ENCODE measurements at places on chromosomes 5 and 9. TPM values are rescaled to one million over a fixed set of nuclear protein-coding genes. Genes with fewer than 3 reads are reported as not detected.

GRCh38 chr5:53406630-53407316 is 73.7 kb upstream of the FST start:
- H3K36me3 ChIP-seq: no peaks in the 10 kb centered on the region
- H3K27me3 ChIP-seq: no peaks in the 10 kb centered on the region
- DNase-seq: no peak

The FLT4 gene
- 1.7 TPM for total RNA-seq

DNA sequence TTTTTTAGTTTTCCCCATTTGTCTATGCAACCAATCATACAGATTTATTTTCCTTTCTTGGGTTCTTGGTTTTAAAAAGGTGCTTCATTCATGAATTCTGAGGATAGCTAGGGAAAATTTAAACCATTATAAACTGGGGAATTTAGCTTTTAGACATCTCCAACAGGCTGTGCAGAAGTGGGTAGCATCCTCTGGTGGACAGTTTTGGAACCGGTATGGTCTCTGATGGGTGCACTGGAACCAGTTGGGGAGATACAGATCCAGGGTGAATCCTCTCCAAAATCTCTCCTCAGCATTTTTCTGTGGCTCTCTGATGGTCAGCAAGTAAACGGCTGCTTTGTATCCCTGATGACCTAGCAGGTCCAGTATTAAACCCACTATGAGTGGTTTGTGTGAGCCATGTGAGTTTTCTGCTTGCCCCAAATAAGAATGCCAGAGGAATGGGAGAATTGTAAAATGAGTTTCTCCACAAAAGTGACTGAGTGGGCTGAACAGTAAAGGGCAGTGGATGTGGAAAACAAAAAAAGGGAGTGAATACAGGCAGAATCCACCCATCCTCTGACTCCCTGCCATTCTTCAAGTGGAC is 9.1 kb upstream of the DNAJC25 start:
- H3K4me1 ChIP-seq: no peaks in the 10 kb centered on the region
- H3K4me3 ChIP-seq: no peak overlapping the region
- no peaks in the 10 kb centered on the region for H3K36me3 ChIP-seq
- peaks cover 9% of the 10 kb centered on the region for H3K27me3 ChIP-seq

DNA sequence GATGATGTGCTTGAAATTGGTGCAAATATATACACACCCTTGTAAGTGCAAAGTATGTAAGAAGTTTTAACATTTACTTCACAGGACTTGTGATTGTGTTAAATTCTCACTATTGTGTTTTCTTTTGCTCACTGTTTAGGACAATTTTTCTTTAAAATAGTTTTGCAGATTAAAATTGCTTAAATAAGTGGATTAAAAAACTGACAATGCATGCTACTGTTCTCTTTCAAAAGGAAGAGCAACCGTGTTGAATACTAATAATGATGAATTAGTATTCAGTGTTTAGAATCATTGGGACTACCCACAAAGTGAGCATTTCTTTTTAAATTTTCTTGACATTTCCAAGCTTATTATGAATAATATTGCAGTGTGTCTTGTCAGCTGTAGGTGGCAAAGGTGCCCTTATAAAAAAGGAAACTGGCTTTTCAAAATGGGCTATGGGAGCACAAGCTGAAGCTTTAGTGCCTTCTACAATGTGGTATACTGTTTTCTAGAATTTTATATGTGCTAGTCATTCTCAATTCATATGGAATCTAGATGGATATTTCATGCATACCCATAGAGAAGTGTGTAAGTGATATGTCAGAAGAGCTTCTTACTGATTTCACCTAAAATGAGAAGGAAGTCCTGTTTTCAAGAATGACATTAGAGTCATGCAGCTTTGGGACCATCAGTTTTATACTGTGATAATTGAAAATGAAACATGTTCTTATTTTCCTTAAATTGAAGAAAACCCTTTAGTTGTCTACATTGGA is 35.4 kb downstream of the SREK1 start:
- DNase-seq: no peak
- no peak overlapping the region for H3K4me3 ChIP-seq
- peaks cover 6% of the 10 kb centered on the region for H3K4me1 ChIP-seq
- no peaks in the 10 kb centered on the region for H3K27me3 ChIP-seq
- H3K27ac ChIP-seq: no peak overlapping the region

The CDKN2B-AS1 gene
- 1.0 TPM for total RNA-seq

- no peaks in the 10 kb centered on the region for H3K36me3 ChIP-seq
- H3K27ac ChIP-seq: no peak overlapping the region
- no peak for DNase-seq
- peak overlapping the region; percentile 68 for H3K4me3 ChIP-seq
- H3K4me1 ChIP-seq: peaks cover 12% of the 10 kb centered on the region
These were observed 71.2 kb downstream of the C9orf50 start for GRCh38 chr9:129549684-129550083.

GRCh38 chr9:96758845-96759673 is 18.8 kb downstream of the ZNF510 start:
- peak overlapping the region; percentile 81 for H3K27ac ChIP-seq
- H3K27me3 ChIP-seq: no peaks in the 10 kb centered on the region
- H3K4me3 ChIP-seq: no peak overlapping the region
- DNase-seq: no peak

DNA sequence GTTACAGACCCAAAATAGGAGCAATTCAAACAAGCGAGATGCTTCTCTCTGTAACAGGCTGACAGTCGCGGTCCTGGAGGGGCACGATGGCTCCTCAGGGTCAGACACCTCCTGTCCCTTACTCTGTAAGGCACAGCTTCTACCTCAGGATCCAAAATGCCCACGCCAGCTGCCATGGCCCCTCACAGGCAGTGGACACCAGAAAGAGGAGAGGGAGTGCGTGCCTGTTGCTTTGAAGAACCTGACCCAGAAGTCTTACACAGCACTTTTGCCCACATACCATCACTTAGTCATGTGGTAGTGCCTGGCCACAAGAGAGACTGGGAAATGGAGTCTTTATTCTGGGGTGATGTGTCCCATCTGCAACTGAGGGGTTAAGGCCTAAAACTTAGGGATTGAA is 11.6 kb upstream of the ABL1 start:
- no peak overlapping the region for H3K4me3 ChIP-seq
- peaks cover 3% of the 10 kb centered on the region for H3K36me3 ChIP-seq
- H3K27me3 ChIP-seq: no peaks in the 10 kb centered on the region

The IRX2 gene
- total RNA-seq: not detected

DNA sequence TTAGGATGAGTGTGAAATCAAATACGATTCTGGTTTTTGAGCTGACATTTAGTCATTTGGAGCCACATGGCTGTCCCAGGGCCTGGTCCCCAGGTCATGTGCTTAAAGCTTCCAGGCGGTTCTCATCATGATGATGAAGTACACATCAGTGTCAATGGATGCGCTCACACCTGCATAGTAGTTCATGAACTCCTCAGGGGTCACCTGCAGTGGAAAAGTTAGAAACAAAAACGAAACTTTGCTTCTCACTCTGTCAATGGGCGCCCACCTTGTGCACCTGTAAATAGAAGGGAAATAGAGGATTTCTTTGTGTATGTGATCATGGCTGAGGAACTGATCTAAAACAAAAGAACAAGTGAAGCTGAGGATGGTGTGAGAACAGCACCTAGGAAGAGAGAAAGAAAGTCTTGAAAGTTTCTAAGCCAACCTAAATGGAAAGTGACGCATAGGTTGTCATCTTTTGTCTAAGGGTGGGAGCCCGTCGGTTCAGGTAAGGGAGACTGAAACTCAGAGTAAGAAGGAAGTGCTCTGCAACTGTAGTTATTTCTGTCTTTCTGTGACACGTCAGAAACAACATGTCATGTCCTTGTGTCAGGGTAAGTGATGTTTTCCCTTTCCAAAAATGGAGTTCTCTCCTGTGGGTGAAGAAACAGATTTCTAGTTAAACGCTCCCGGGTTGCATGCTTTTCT is 33.8 kb downstream of the CAPSL start:
- H3K27ac ChIP-seq: peak overlapping the region; percentile 95
- H3K27me3 ChIP-seq: no peaks in the 10 kb centered on the region
- peak; percentile 67 for DNase-seq
- peaks cover 97% of the 10 kb centered on the region for H3K4me1 ChIP-seq
- no peaks in the 10 kb centered on the region for H3K36me3 ChIP-seq

The BNC2 gene
- 0.32 TPM for total RNA-seq

The PARP8 gene
- total RNA-seq: 53.3 TPM

The CCDC192 gene
- 0.25 TPM for total RNA-seq

- no peak for DNase-seq
- H3K4me3 ChIP-seq: peak overlapping the region; percentile 58
- H3K4me1 ChIP-seq: peaks cover 11% of the 10 kb centered on the region
- H3K27ac ChIP-seq: no peak overlapping the region
- no peaks in the 10 kb centered on the region for H3K36me3 ChIP-seq
These were observed 114.9 kb upstream of the ADAMTS16 start for GRCh38 chr5:5025098-5025773.

DNA sequence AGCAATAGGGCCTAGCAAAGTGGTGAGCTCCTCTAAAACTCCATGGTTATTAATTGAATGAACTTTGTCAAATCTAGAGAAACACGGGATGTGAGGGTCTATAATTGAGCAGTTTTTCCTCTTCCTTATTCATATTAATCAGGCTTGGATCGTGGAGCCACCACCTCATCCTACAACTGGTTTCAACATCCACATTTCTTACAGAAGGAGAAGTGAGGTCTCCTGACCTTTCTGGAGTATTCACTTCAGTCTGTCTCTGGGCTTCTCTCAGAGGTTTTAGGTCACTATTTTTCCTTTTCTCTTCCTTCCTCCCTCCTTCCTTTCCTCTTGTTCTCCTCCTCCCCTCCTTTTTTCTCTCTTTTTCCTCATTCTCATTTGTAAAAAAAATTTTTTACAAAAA is 177.3 kb upstream of the ACTBL2 start:
- H3K36me3 ChIP-seq: no peaks in the 10 kb centered on the region
- no peaks in the 10 kb centered on the region for H3K27me3 ChIP-seq
- H3K4me1 ChIP-seq: no peaks in the 10 kb centered on the region
- H3K27ac ChIP-seq: no peak overlapping the region

GRCh38 chr5:79853676-79854418 is 137.2 kb downstream of the MTX3 start:
- no peak overlapping the region for H3K4me3 ChIP-seq
- peaks cover 13% of the 10 kb centered on the region for H3K4me1 ChIP-seq
- H3K27ac ChIP-seq: no peak overlapping the region
- no peaks in the 10 kb centered on the region for H3K36me3 ChIP-seq
- peaks cover 7% of the 10 kb centered on the region for H3K27me3 ChIP-seq

GRCh38 chr5:35974570-35974969 is 16.6 kb downstream of the UGT3A1 start:
- H3K27ac ChIP-seq: no peak overlapping the region
- no peaks in the 10 kb centered on the region for H3K4me1 ChIP-seq
- no peak overlapping the region for H3K4me3 ChIP-seq
- H3K27me3 ChIP-seq: peaks cover 5% of the 10 kb centered on the region
- DNase-seq: no peak

DNA sequence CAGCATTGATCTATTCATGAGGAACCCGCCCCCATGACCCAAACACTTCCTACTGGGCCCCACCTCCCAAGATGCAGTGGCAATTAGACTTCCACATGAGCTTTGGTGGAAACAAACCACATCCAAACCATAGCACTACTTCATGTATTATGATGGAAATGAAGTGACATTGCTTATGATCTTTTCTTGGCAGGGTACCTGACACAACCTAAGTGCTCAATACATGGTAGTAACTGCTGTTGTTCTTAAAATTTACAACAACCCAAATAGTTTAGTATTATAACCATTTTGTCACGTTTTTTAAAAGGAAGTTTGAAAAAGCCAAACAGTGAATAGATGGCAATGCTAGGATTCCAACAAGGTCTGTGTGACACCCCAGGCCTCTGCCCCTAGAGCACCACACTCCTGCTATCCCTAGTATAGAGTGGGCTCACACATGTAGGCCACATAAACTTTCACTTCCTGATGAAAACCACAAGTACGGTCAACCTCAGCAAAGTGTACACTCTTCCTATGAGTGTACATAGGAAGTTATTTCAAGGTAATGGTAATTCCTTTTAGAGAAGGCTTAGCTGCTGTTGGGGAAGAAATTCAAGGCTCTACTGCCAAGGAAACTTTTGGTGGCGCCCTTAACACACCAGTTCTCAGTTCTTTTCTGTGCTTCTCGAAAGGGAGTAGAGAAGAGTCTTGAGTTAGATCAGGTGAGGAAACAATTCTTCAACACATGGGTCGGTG is 97.6 kb downstream of the ARSB start:
- H3K27ac ChIP-seq: no peak overlapping the region
- peak; percentile 32 for DNase-seq
- no peaks in the 10 kb centered on the region for H3K27me3 ChIP-seq
- H3K4me1 ChIP-seq: peaks cover 9% of the 10 kb centered on the region
- no peak overlapping the region for H3K4me3 ChIP-seq

DNA sequence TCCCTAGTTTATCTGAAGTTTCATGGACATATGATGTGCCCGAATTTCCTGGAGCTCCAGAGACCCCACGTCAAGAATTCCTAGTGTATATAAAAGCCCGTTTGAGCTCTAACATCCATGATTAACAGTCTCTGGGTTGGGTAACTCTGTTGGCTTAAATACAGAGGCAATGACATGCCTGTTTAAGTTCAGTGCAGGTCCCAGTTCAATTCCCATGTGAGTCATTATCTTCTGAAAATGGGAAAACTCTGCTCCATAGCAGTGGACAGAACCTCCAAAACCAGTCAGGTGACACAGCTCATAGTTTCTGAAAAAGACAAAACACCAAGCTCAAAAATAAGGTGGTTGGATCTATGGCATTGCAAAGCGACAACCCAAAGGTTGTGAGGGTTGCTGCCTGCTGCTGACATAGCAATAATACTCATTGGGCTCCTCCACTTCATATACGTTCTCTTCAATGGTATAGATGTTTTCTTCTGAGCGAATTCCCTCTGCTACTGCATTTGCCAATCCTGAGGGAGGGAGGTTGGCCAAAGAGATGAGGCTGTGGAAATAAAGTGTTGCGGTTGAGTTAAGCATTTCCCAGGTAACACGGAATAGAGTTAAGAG is 22.0 kb downstream of the HAVCR2 start:
- H3K4me1 ChIP-seq: no peaks in the 10 kb centered on the region
- no peak overlapping the region for H3K27ac ChIP-seq
- H3K27me3 ChIP-seq: no peaks in the 10 kb centered on the region
- no peak for DNase-seq
- no peak overlapping the region for H3K4me3 ChIP-seq

The F2RL1 gene
- 1.6 TPM for total RNA-seq

GRCh38 chr5:63961598-63962161 is 565 bp downstream of the HTR1A start:
- no peak overlapping the region for H3K4me3 ChIP-seq
- no peak for DNase-seq
- H3K27ac ChIP-seq: no peak overlapping the region
- peaks cover 9% of the 10 kb centered on the region for H3K36me3 ChIP-seq
